ENCODE measurements at places on chromosomes 6 and 20.

GRCh38 chr6:135180542-135181332 lies at the start of gene MYB:
Gene MYB (plus strand): TSS chr6:135181308. CDS start chr6:135181514, 206 bp downstream.
- peak; percentile 89 for DNase-seq

DNA sequence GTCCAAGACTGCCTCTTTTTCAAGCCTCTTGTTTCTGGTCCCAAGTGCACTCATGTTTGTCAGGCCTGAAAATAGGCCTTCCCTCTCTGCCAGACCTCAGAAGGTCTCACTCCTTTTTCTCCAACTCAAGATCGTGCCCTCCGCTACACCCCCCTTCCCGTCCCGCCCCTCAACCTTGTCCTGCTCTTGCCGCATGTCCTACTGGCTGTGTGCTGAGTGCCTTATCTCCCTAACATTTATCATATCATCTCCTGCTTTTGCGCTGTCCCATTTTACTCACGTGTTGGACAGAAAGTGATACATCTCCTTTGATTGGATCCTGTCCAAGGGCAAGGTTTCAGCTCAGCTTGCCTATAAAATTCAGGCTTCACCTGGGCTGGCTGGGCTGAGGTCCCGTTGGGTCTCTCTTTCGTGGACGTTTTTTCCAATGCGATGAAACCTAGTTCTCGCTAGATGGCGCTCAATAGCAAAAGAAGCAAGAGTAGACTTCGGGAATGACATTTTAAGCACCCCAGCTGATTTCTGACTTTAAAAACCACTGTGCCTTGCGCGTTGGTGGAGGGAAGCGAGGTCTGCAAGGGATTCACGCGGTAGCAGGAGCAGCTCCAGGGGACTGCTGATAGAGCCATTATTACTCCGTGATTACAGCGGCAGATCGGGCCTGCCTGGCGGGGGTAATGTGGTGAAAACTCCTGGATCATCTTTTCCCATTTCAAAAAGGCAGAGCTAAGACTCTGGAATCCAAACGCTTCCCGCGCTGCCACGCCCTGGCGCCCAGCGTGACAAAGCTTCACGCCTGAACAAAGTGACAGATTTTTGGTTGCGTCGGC lies 137.6 kb downstream of the IMPG1 start:
- peak; percentile 72 for DNase-seq

DNA sequence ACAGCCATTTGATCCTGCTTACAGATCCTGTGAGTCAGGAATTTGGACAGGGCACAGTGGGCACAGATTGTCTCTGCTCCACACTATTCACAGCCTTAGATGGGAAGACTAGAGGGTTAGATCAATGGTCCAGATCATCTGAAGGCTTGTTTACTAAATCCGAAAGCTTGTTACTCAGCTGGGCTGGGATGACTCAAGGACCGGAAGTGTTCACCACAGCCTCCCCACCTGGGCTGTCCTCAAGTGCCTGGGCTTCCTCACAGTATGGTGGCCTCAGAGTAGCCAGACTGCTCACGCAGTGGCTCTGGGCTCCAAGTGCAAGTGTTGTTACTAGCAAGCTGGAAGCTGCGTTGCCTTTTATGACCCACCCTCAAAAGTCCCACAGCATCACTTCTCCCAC lies 75.4 kb upstream of the INSM1 start:
- no peak for DNase-seq

DNA sequence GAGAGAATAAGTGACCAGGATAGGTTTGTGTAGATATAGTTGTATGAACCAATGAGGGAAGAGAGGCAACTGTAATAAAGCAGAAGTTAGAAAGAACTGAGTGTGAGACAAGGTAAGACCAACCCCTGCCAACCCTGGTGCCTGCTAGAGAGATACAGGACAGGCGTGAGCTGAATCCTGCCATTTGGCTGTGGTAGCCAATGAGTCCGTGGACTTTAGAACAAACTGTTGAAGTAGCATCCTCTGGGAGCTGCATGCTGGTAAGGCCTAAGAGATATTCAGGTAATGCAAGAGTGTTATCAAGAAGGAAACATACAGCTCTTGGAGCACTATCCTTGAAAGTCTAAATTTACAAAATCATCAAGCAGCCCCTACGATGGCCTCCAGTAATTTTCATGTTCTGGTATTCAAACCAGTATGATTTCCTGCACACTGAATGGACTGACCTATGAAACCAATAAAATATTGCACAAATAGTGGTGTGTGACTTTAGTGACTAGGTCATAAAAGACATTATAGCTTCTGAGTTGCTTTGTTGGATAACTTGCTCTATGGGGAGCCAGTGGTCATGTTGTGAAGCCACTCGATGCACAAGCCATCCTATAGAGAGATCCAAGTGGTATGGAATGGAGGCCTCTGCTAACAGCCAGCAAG lies 24.0 kb downstream of the BTBD3 start:
- no peak for DNase-seq

DNA sequence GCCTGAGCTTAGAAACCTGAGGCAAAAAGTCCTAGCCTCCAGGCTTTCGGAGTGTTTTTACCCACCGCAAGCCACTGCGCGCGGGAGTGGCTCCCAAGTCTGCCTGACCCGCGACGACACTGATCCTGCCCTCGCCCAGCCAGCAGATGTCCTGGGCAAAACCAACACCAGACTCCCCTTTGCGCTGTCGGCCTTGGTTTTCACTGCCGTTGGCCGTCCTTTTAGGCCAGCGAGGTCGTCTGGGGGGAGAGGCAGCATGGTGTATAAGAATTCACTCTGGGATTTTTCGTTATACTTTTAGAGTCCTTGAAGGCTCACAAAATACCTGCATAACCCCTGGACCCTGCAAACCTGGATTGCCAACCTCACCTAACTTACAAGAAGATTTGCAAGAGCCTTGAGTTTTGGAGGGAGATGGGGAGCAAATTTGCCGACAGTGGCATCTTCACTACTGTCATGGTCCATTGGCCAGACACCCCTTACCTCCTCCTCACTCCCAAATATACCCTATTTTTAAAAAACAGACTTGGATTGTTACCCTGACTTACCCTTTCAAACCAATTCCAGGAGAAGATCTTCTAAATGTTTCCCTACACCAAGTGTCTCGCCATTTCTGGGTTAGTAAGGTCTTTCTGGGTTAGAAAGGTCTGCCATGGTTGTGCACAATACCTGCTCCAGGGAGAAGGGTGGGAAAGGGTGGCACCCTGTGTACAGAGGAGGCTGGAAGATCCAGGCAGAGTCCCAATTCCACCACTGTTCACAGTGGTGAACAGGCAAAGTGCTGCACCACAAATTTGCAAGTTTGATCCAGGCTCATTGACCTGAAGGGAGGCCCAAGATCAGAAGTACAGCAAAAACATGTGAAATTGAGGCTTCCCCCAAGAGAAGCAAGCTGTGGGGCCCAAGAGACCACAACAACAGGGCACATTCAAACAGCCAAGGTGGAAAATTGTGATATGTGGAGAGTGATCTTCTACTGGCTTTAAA lies 4.4 kb downstream of the FOXA2 start:
- no peak for DNase-seq

- DNase-seq = no peak
These were observed 26.3 kb upstream of the PMEPA1 start for GRCh38 chr20:57735831-57736737.

DNA sequence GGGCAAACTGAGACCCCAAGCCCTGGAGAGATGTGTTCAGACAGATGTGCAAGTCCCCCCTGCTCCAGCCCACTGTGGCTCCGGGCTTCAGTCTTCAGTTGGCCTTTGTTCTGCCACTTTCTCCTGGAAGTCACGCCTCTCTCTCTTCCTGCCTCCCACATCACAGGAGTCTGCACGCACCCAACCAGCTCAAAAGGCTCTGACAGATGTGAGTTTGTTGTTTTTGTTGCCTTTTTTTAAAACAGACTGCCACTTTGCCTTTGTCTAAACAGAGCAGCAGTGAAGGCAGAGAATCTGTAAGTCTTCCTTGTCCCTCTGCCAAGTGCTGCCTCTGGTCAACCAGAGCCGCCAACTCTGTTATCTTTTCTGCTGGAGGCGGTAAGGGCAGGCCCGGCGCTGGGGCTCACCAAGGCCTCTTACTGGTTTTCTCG lies 149.7 kb downstream of the TFAP2C start:
- no peak for DNase-seq

- DNase-seq = no peak
These were observed 23.5 kb upstream of the SMIM29 start for GRCh38 chr6:34272013-34272926.

- DNase-seq = no peak
These were observed 23.6 kb downstream of the POFUT1 start for GRCh38 chr20:32231245-32231644.

DNA sequence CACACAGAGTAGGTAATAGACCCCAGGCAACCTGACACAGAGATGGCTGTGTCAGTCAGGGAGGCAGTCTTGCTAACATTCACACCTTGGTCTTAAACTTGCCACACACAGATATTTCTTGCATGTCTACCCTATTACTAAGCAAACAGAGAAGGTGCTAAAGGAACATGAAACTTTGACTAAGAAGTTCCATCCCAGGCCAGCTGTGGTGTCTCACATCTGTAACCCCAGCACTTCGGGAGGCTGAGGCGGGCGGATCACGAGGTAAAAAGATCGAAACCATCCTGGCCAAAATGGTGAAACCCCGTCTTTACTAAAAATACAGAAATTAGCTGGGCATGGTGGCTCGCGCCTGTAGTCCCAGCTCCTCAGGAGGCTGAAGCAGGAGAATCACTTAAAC lies 222.4 kb upstream of the JARID2 start:
- no peak for DNase-seq
